ENCODE measurements at places on chromosomes 11 and 22.
A peak's percentile ranks its signal among the peaks of the same experiment; 100 is the strongest.

- DNase-seq, result no peak
Measured at GRCh38 chr22:32413719-32414118, 1.7 kb upstream of the RTCB start.

GRCh38 chr22:27880778-27881394 lies 38.2 kb downstream of the PITPNB start:
- DNase-seq, result no peak

DNA sequence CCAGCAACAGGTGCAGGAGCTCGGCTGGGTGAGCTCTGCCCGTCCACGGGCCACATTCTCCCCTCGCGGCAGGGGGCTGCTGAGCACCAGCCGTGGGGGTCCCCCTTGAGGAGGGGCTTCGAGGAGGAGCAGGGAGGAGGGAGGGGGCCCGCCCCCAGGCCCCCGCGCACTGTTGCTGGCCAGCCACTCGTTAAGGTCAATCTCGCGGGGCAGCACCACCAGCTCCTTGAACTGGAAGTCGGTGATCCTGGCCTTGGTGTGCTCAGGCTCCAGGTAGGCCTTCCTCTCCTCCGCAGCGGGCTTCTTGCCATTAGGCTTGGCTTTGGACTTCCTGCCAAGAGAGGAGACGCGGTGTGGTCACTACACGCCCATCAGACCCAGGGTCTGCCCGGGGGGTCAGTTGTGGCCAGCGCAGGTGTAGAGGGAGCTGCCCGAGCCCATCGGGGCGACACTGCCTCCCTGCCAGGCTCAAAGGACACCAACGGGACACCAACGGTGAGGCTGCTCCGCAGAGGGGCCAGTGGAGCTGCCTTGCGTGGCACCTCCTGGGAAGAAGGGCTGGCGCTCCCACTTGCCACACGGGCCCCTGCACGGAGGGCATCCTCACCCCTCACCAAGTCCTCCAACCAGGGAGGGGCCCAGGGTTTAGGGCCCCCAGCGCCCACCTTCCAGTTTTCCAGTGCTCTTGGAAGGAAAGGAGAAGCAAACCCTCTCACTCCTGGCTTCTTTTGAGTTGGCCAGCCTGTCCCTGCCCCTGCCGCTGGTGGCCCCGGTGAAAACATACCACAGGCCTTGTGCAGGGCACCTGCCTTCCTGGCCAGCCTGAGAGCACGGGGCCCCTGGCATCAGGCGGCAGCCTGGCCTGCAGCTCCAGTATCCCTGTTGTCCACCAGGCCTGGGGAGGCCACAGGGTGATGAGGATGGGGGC lies 5.8 kb downstream of the MOB2 start:
- no peak for DNase-seq

DNA sequence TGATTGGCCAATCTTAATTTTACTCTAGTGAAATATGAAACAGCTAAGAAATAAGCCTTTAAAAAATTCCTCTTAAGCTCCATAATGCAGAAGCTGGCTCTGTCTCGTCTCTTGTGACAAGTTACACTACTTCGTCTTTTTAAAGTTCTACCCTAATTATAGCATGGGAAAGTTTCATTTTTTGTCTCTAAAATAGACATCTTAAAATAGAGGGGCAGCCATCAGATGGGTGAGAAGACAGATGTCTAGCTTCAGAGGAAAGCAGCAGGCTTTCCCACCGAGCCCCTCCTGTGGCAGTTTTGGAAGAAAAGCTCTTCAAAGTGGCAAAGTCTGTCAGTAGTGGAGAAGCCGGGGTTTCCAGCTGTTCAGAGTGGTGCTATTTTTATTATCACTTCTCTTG lies 39.5 kb downstream of the XRRA1 start:
- no peak for DNase-seq

- no peak for DNase-seq
Measured at GRCh38 chr11:83410605-83411565, 124.7 kb upstream of the CCDC90B start.

GRCh38 chr22:23103199-23103954 lies 33.1 kb downstream of the GNAZ start:
- no peak for DNase-seq

GRCh38 chr11:66363805-66364535 lies 7.6 kb downstream of the SLC29A2 start:
- peak; percentile 22 for DNase-seq

GRCh38 chr22:39214383-39215069 lies 30.3 kb downstream of the PDGFB start:
- no peak for DNase-seq

DNA sequence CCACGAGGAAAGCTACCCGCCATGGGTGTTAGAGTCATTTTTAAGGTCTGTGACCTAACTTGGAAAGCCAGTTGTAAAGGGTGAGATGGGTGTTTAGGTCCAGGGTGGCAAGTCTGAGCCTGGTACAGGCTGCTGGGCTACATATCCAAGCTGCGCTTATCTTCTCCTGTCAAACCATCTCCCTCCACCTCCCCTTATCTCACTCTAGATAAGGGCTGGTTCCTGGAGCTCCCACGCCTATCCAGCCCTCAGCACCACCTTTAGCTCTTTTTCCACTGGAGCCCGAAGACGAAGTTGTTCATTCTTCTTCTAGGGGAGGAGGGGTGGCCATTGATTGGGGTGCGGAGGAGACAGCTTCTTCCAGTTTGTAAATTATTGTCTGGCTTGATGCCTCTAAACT lies 48.5 kb downstream of the MICAL2 start:
- DNase-seq, result no peak

DNA sequence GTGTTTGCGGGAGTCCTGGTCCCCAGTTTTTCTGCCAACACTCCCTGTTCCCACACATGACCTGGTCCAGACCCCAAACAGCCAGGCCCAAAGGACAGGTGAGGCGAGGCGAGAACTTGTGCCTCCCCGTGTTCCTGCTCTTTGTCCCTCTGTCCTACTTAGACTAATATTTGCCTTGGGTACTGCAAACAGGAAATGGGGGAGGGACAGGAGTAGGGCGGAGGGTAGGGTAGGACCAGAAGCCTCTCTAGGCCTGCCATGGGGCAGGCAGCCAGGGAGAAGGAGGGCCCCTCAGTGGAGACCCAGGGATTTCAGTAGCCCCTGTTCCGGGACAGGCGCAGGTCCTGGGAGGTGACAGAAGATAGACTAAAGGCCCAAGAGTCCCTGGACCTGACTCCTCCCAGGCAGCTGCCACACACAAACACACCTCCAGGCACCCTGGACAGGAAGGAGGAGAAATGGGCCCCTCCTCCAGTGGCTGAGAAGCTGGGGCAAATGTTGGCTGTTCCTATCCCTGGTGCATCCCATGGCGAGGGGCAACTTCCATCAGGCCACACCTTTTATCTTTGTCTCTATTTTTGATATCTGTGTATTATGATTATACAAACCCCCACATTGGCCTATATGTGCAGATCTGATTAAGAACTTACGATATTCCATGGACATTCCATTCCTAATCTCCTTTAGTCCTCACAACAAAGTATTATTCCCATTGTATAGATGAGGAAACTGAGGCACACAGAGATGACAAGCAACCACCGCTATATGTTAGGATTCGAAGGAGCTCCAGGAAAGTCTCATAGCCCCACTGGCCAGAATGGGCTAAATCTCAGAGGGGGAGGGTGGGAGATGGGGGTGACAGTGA lies 626 bp upstream of the F2 start:
- no peak for DNase-seq

GRCh38 chr11:35983981-35984380 lies 40.1 kb downstream of the LDLRAD3 start:
- no peak for DNase-seq

DNA sequence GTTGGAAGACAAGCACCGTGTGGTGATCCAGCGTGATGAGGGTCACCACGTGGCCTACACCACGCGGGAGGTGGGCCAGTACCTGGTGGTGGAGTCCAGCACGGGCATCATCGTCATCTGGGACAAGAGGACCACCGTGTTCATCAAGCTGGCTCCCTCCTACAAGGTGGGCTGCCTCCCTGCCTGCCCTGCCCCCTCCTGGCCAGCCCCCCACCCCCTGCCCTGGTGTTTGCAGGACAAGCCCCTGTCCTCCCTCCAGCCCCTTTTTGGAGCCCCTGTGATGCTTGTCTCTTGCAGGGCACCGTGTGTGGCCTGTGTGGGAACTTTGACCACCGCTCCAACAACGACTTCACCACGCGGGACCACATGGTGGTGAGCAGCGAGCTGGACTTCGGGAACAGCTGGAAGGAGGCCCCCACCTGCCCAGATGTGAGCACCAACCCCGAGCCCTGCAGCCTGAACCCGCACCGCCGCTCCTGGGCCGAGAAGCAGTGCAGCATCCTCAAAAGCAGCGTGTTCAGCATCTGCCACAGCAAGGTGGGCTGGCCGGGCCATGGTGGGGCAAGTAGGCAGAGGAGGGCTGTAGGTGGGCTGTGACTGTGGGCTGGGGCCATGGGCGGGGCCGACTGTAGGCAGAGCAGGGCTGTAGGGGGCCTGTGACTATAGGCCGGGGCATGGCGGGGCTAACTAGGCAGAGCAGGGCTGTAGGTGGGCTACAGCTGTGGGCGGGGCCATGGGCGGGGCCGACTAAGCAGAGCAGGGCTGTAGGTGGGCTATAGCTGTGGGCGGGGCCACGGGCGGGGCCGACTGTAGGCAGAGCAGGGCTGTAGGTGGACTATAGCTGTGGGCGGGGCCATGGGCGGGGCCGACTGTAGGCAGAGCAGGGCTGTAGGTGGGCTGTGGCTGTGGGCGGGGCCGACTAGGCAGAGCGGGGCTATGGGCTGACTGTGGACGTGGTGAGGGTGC lies 13.6 kb downstream of the MUC2 start:
- DNase-seq, result no peak

GRCh38 chr11:74696939-74697675 lies 34.1 kb downstream of the CHRDL2 start:
- no peak for DNase-seq

- DNase-seq, result no peak
Measured at GRCh38 chr11:86395061-86395551, 20.4 kb downstream of the CCDC81 start.

DNA sequence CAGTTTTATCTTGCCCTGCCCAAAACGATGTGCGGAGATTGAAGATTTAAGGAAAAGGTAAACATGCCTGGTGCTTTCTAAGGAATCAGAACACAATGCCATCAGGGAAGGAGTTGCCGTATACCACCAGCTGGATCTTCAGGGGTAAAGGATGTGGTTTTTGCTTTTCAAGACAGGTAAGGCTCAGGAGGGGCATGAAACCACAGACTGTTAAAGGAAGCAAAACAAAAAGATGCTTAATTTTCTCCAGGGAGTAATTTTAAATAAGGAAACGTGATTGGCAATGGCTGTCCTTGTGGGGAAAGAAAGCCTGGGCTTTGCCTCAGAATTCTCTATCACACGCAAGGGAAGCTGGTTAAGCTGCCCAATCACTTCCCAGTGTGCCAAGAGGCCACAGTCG lies 655.6 kb downstream of the OPCML start:
- DNase-seq, result no peak

GRCh38 chr11:133560472-133560855 lies 28.2 kb upstream of the OPCML start:
- no peak for DNase-seq

GRCh38 chr11:59616396-59616982 lies 915 bp upstream of the OSBP start:
- no peak for DNase-seq

DNA sequence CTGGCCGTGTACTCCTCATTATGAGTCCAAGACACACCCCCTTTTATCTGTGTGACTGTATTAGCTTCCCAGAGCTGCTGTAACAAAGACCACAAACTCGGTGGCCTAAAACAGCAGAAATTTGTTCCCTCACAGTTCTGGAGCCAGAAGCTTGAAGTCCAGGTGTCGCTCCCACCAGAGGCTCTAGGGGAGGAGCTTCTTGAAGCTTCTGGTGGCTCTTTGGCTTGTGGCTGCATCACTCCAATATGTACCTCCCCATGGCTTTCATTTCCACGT lies 3.0 kb downstream of the PRR5 start:
- no peak for DNase-seq

GRCh38 chr11:65648997-65649493 lies 11.1 kb downstream of the SIPA1 start:
- DNase-seq, result no peak

- DNase-seq, result no peak
Measured at GRCh38 chr22:17872471-17872870, 98.2 kb upstream of the BID start.

Data from stimulated activated CD8-positive, alpha-beta memory T cell treated with anti-CD3 and anti-CD28 coated beads, Interleukin-12 subunit alpha, Interleukin-12 subunit beta, amount 100 ng/mL, for 4 hours (primary cell).